NCI-H1436 (cell line): ENCODE measurements at places on chromosomes 11 and 22.

GRCh38 chr11:103993507-103993906, 42.9 kb upstream of the DDI1 start:
- no peak for DNase-seq

- no peak for DNase-seq
These were observed 164.9 kb upstream of the BLID start for GRCh38 chr11:122280870-122281269.

DNA sequence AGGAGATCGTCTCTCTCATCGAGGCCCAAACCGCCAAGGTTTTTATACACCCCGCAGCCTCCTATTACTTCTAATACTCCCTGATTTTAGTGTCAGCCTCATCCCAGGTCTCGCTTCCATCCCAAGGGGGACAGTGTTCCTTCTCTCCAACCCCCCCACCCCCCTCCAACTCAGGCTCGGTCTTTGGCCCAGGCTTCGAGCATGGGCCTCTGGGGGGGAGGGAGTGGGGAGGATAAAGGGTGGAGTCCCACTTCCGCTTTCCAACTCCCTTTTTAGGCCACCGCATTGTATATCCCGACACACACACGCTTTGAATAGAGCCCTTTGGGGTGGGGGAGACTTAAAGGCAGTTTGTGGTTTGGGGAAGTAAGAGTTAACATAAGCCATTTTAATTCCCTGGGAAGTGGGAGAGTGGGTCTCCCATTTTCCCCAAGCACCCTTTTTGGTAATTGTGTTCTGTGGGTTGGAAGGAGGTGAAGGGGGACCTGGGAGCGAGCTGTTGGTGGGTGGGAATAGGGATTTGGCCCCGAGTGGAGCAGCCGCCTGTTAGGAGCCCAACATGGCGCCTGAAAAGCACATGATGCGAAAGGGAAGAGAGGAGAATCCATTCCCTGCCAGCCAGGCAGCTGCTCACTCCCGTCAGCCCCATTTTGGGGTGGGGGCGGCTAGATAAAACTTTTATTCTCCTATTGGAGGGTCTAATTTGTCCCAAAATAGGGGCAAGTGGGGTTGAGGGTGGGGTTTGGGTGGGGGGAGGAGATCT, 844 bp downstream of the PCF11 start:
- peak; percentile 17 for DNase-seq

- no peak for DNase-seq
These were observed 140.9 kb upstream of the MTNR1B start for GRCh38 chr11:92828556-92828955.

DNA sequence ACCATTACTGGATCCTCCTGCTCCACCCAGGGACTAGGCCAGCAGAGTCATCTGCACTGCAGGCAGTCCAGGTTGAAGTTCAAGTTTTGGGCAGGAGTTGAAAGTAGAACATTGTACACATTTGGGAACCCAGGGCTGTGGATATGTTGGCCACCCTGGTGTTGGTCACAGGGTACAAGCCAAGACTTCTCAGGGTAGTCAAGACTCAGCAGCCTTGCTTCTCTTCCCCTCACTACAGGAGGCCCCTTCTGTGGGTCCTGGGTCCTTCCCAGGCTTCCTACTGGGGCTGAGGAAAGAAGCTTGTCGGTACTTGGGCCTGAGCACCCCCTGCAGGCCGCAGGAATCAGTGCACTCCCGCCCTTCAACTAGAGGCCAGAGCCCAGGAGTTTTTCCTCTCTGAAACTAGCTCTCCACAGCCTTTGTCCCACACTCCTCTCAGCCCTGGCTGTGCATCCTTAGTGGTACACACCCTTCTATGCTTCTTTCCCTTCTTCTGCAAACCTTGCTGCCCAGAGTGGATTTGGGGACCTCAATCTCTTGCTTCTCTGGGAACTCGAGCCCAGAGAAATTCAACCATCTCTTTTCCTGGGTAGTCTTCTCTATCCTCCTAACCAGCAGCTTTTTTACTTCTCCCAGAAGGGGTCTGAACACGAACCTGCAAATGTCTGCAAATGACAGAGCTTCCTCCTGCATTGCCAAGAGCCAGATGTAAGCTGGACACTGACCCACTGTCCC, 2.6 kb upstream of the HPX start:
- peak; percentile 53 for DNase-seq

- DNase-seq, result no peak
These were observed 241.1 kb downstream of the SOX6 start for GRCh38 chr11:16114978-16115871.

GRCh38 chr22:39253435-39254070, 8.8 kb upstream of the PDGFB start:
- peak; percentile 33 for DNase-seq

DNA sequence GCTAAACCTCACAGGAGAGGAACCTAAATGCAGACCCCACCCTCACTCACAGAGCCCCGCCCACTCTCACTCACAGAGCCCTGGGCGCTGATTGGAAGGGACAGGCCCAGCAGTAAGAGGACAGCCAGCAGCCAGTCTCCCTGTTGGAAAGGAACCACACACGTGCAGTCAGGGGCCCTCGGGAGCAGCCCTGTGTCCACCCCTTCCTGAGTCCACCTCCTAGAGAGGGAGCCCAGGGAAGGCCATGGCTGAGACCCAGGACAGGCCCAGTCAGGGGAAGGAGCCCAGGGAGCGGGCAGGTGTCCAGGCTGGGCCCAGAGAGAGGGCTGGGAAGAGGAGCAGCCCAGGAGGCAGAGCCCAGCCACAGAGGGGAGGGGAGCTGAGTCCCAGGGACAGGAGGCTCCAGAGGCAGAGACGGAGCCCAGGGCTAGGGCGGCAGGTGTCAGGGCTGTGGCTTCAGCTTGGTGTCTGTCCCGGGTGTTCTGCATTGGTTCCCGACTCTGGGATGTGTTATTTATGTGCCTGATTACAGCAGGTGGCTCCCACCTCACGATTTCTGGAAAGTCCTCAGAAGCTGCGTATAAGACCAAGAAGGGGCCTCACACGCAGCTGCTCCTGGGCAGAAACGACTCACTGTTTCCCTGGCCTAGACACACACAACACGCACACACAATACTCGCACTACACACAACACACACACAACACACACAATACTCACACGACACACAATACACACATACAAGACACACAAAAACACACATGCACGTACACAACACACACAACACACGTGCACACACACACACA, 9.0 kb upstream of the APOBEC3H start:
- DNase-seq, result peak; percentile 28

- DNase-seq, result no peak
These were observed 6.3 kb upstream of the GAL start for GRCh38 chr11:68678031-68678441.

DNA sequence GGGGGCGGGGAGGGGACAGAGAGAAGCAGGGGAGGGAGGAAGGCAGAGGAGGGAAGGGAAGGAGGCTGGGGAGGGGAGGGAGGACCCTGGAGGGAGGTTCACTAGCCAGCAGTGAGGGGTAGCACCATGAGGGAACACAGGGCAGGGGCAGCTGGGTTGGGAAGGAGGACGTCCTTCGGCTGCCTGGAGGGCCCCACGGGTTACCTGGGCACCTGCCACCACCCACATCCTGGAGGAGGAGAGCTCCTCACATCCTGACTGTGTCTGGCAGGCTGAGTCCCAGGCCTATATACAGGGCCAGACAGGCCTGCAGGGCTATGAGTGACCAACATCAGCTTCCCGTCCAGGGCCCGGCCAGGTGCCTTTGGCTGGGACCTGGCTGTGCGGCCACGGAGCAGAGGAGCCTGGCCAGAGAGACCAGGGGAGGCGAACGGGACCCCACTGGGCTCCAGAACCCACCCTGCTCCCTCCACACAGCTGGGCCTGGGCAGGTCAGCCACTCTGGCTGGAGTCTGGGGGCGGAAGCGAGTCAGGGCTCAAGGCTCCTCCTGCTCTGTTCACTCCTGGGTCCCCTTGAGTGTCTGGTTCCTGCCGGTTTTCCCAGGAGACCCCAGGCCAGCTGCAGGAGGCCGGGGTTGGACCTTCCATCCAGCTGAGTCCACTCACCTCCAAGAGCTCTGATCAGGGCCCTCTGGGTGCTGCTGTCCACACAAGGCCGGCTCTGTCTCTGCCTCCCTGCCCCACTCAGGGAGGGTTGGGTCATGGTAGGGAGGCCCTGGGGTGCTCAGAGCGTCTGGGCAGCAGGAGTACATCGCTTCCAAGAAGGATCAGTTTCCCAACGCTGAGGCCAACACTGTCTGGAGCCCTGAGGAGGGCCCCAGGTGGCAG, 677.7 kb downstream of the BRD1 start:
- no peak for DNase-seq

DNA sequence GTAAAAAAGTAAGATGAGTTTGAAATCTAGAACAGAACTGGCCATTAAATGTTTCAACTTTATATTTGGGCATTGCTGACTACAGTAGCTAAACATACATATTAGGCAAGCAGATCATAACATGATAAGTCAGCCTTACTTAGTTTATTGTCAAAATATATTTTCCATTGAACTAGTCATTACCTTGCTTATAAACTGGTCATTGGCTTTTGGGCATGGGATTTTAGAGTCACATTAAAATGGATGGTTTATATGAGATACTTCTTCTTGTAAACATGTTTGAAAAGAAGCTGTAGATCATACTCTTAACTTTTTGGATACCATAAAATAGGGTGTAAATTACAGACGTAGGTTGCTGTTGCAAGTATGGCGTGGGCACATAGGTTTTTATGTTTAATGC, 2.7 kb downstream of the HIPK3 start:
- no peak for DNase-seq

- no peak for DNase-seq
These were observed 17.8 kb downstream of the TSPAN4 start for GRCh38 chr11:860234-861104.

GRCh38 chr11:100990931-100991330, 138.7 kb downstream of the PGR start:
- no peak for DNase-seq

DNA sequence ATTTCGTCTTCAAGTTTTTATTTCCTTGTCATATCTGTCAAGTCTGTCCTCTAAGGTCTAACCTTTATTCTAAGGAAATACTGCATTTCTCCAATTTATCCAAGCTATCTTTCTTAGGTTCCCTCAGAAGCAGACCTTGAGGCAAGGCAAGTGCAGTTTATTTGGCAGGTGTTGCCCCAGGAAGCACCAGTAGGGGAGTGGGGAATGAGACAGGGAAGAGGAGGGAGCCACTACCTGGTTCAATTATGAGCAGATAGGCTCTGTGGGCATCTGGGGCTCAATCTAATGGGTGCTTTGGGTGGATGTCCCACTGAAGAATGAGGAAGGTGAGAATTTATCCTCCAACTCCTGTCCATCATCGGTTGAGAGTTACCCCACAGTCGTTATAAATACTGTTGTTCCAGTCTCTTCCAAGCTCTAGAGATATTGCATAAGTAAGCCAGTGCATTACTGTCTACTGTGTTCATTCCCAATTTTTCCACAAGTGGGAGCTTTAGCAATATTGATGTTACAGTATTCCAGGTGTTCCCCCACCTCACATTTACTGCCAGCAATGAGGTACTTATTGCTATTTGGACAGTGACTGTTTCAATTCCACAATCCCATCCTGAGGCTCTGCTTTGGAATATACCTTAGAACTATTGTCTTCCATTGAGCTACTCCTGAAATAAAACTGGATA, 154.9 kb upstream of the CEP126 start:
- DNase-seq, result no peak

DNA sequence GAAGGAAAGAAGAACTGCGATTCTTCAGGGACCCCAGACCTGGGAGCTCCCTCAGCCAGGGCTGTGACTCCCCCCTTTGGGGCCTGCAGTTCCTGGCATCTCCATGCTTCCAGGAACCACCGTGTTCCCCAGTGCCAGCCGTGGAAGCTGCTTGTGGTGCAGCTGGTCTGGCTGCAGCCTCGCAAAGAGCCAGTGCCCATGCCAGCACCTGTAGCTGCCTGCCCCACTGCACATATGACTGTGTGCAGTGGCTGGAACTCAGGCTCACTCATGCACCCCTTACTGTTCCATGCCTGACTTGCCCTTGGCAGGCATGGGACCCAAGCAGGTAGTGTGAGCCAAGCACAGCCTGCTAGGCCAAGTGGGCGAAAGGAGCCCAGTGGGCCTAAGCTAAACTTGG, 401.3 kb downstream of the LRRC4C start:
- DNase-seq, result no peak

DNA sequence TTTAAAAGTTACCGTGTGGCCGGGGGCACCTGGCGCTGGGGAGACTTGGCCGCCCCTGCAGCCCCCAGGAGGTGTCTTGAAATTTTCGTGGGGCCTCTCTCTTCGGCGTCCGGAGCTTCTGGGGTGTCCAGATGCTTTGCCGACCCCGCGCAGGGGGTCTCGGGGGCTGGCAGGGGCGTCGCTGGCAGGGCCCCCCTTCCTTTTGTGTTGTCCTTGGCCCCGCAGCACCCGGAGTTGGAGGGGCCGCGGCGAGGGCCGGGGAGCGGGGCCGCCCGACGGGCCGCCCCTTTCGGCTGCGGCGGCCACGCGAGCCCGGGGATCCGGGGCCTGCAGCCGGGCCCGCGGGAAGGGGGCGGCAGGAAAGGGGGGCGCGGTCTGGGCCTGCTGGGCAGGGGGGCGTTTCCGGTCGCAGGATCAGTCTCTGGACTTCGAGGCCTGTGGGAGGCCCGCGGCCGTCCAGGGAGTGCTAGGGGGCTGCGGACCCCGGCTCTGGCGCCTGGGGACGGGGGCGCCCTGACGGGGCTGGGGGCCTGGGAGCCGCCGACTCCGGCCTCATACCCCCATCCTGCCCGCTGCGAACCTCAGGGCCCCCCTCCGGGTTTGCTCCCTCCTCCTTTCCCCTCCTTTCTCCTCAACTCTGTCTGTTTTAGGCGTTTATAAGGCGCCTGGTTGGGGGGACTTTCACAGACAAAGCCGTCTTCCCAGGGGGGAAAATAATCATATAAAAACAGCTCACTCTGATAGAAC, 869 bp downstream of the ZC3H7B start:
- DNase-seq, result no peak

DNA sequence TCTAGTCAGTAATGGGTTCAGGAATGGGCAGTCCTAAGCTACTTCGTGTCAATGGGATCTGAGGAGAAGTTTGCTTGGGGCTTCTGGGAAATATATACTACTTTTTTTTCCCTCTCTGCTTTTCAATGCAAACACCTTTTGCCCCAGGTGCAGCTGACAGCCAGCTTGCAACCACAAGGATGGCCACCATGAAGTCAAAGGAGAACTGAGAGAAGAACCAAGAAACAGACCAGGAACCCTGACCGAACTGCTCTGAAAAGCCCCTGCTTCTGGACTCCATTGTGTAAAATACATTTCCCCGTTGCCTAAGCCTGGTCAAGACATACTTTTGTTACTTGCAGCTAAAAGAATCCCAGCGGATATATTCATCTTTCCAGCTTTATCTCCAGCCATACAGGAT, 20.1 kb upstream of the CD44 start:
- DNase-seq, result no peak

DNA sequence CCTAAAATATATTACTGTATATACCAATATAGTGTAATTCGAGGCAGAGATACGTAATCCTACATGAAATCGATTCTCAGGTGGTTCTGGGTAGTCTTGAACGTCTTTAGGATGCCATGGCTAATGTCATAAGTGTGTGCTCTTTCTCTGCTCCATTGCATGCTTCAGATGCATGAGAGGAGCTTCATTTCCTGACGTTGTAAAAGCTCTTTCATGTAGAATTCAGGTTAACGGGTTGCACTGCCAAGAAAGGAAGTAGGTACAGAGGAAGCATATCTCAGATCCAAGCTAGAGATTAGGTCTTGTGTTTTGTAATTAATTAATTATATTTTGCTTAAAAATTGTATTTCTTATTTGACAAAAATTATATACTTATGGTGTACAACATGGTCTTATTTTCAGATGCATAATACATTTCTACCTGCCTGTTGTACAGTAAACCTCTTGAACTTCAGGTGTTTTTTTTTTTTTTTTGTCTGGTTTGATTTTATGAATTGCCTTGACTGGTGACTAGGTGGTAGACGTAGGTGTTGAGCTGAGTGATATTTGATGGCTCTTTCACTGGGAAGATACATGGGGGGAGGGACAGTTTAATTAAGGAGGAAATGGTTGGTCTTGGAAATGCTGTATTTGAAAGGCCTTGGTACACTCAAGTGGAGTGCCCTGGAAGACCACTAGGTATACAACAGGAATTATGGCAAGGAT, 9.3 kb downstream of the NUP50 start:
- DNase-seq, result no peak
